ENCODE measurements at places on chromosomes 6 and 20.

DNA sequence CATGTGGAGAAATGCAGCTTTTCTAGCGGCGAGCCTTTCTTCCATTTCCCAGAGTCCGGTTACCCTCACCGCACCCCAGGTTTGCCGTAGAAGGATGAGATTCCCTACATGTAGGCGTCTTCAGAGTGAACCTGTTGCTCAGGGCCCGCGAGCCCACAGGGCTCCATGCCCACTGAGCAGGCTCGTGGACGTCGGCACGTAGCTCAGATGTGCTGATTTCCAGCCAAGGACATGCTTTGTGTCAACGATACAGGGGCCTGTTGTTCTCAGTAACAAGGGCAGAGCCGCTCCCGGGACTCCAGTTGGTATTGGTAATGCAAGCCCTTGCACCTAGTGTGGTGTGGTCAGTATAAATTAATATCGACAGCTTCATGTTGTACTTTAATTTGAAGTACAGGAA is 159.6 kb downstream of the MTHFD1L start:
- DNase-seq: peak; percentile 33

DNA sequence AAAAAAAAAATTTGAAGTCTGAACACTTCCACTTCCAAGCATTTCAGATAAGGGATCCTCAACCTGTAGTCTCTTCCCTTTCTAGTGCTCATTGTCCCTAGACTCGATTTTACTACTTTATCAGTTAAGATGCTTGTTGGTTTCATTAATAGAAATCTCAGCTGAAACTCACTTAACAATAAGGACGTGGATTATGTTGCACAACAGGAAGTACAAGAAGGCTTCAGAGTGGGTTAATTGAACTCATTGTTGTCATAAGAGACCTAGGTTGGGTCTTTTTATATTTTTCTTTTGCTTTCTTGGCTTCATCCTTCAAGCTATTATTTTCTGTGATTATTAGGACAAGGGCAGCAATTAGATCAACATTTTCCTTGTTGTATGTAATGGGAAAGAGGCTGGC is 175.2 kb downstream of the CDKAL1 start:
- no peak for DNase-seq

- peak; percentile 96 for DNase-seq
Observed at GRCh38 chr6:31814677-31815024, 432 bp downstream of the HSPA1L start.

- DNase-seq: no peak
Observed at GRCh38 chr6:136324686-136325380, 35.2 kb upstream of the BCLAF1 start.

- no peak for DNase-seq
Observed at GRCh38 chr20:38193586-38194105, 28.6 kb upstream of the TGM2 start.

GRCh38 chr20:35180266-35180665 is 8.4 kb downstream of the PROCR start:
- no peak for DNase-seq

DNA sequence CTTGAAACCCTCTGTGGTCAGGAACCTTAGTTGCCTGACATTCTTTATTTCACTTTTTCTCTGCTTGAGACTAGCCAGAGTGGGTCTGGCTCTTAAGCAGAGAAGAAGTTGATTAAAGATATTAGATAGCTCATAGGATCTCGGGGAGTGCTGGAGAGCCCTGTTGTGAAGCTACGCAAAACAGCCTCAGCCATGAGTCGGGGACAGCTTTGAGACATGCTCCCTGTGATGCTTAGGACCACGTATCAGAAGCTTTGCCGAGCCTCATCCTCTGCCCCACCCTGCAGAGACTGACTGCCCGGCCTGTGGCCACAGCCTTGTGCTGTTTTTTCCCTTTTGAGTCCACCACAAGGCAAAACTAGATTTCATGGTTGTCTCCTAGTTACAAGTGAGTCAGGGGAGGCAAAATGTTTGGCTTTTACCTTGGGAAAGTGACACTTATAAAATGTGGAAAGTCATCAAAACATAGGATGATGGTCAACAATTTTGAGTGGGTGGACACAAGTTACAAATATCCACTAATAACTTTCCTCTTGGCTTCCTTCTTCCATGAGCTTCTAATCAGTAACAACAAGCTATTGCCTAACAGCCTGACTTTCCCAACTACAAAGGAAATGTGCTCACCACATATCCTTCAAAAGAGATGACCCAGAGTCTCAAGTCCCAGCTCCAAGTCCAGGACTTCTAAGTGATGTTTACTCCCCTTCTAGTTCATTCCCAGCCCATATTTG is 108.4 kb downstream of the JAG1 start:
- no peak for DNase-seq

- DNase-seq: no peak
Observed at GRCh38 chr20:61736751-61737310, 328.9 kb downstream of the TAF4 start.

- no peak for DNase-seq
Observed at GRCh38 chr6:150866991-150867501, 1.5 kb downstream of the MTHFD1L start.

DNA sequence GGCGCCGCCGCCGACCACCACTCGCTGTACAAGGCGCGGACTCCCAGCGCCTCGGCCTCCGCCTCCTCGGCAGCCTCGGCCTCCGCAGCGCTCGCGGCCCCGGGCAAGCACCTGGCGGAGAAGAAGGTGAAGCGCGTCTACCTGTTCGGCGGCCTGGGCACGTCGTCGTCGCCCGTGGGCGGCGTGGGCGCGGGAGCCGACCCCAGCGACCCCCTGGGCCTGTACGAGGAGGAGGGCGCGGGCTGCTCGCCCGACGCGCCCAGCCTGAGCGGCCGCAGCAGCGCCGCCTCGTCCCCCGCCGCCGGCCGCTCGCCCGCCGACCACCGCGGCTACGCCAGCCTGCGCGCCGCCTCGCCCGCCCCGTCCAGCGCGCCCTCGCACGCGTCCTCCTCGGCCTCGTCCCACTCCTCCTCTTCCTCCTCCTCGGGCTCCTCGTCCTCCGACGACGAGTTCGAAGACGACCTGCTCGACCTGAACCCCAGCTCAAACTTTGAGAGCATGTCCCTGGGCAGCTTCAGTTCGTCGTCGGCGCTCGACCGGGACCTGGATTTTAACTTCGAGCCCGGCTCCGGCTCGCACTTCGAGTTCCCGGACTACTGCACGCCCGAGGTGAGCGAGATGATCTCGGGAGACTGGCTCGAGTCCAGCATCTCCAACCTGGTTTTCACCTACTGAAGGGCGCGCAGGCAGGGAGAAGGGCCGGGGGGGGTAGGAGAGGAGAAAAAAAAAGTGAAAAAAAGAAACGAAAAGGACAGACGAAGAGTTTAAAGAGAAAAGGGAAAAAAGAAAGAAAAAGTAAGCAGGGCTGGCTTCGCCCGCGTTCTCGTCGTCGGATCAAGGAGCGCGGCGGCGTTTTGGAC is 2.0 kb downstream of the SOX4 start:
- DNase-seq: no peak

- no peak for DNase-seq
Observed at GRCh38 chr6:139378882-139379341, 4.5 kb upstream of the CITED2 start.

DNA sequence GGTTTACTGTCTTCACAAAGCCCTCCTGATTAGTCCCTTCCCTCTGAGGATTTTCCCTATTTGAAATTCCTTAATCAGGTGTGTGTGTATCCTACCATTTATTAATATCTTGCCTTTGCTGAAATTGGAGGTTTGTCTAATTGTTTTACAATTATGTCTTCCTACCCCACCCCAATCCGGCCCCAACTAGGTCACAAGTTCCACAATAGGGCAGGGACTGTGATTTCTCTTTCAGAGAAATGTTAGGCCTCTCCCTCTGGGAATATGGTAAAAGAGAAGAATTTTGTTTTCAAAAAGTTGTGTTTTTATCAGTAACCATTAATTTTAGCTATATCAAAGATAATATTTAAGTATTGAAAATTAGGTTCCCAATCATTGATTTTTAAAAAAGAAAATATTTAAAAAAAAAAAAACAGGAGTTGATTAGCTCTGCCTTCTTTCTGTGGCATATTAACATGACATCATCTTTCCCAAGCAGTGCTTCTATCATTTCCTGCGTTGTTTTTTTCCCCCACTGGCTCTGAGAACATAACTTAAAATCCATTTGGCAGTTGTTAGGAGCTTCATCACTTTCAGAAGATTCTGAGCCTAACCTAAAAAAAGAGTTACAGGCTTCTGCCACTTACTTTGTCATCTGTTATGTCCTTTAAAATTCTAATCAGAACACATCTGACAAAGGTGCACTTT is 36.1 kb downstream of the BLOC1S5 start:
- no peak for DNase-seq

DNA sequence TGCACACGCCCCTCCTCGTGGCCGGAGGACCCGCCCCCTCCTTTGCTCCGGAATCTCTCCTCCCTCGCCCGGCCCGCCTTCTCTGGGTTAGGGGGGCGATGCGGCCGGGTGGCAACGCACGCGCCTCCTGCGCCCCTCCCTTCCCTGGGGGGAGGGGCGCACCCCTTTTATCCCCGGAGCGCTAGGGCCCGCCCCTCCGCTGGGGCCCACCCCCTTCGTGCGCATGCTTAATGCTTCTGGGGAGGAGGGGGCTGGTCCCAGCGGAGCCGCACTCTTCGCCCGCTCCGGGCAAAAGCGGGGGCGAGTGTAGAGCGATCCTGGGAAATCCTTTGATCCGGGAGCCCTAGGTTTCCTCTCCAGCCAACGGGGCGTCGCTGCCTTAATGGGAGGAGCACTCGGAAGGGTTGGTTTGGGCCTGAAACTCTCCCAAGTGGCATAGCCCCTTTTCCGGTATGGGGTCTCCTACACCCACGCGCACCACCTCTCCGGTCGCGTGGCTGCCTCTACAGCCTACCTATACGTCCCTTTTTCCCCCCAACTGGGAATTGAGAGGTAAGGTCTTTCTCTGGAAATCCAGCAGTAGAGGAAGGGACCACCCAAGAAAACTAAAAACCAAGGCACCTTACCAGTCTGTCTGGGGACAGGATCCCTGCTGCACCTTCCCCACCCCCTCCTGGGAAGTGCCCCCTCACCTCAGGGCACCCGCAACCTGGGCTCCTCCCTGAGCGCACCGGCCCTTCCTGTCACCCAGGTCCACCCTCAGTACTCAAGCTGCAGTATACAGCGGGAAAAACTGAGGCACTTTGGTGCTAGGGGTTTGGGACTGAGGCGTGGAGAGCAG is 2.1 kb downstream of the SOX12 start:
- peak; percentile 79 for DNase-seq

DNA sequence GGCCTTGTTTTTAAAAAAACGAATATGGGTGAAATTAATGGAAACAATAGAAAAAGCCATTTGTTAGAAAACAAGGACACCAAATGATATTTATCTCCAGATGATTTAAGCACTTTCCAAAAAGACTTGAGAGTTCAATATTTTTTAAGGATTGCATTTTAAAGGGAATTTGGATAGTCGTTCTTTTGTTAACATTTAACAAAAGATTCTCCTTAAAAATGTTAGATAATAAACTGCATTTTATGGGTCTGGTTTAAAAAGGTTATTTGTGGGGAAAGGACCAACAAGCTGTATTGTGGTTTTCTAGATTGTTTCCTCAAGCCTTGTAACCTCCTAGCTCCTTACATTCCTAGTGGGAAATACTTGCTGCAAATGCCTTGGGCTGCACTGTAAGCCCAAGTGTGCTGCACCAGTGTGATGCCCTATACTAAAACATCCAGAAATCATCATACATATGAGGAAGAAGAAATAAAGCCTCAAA is 1.5 kb upstream of the PHIP start:
- DNase-seq: no peak

GRCh38 chr6:151148111-151148510 is 91.7 kb upstream of the AKAP12 start:
- DNase-seq: no peak

DNA sequence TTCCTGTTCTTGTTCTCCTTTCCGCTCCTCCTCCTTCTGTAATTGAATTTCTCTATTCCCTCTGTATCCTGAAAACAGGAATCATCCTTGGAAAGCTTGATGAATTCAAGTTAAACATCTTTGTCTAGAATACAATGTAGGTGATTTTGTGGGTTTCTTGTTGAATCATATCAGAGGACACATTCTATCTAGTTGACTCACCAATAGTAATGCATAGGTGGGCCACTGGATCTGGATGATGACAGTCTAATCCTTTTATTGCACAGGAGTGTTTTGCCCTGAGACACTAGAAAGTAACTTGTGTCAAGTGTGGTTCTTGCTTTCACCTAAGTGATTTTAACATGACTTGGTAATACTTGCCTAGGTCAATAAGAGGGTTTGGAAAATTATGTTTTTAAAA is 164.3 kb downstream of the RFPL4B start:
- DNase-seq: no peak

- no peak for DNase-seq
Observed at GRCh38 chr6:35833536-35833935, 28.4 kb downstream of the LHFPL5 start.

DNA sequence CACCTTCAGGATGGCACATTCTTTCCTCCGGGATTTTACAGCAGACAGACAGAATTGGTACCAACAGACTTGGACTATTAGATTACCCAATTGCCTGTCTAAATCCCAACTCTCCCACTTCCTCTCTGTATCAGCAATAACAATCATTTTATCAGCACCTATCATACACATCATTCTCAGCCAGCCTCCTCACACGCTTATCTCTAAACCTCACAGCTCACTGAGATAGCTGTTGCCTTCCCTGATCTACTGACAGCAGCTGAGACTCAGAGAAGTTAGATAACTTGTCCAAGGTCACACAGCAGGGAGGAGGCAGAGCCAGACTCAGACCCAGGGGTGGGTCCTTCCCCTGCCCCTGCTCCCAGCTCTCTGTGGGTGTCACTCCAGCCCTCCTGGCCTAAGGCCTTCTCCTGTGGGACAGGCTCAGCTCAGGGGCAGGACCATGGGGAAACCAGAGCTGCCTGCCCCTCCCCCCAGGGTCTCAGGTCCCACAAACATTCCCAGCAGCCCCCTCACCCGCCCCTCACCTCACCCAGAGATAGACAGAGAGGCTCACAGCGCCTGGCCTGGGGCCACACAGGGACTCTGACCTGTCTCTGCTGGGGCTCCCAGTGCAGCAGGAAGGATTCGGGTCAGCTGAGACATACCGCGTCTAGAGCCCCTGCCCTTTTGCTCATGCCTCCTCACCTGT is 92.8 kb downstream of the GRM4 start:
- no peak for DNase-seq

DNA sequence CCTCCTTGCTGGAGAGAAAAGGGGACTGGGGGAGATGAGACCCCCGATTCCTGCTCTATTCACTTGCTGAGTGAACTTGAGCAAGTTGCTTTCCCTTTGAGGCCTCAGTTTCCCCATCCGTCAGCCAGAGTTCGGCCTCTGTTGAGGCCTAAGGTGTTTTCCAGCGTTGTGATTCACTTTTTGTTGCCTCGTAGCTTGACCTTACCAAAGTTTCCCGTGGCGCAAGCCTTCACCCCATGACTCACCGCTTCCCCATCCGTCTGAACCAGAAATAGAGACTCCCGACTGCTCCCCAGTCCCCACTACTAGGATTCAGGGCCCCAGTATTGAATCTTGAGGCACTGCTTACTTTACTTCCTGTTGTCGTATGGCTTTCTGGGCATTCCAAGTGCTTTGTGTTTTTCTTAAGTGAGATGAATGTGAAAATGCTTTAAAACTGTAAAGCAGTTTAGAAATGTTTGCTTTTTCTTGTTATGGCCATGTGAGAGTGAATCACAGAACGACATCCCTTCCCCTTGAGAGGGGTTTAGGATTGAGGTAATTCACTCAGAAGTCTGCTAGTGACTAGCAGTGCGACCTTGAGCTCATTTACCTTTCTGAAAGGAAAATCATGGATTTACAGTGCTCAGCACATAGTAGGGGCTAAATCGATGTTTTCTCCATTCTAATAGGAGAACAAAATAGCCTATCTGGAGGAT is 1.2 kb downstream of the CHMP4B start:
- no peak for DNase-seq

GRCh38 chr6:14595751-14596150 is 478.2 kb downstream of the CD83 start:
- no peak for DNase-seq

All from nucleus accumbens (tissue), 56 donors.